ENCODE measurements at places on chromosomes 5 and 9. TPM values are rescaled to one million over a fixed set of nuclear protein-coding genes. Genes with fewer than 3 reads are reported as not detected.

Gene LCN6
- total RNA-seq = not detected

Gene PCDHGA6
- 0.48 TPM for total RNA-seq

Gene EQTN
- not detected for total RNA-seq

Gene AGTPBP1
- total RNA-seq = 28.1 TPM

- H3K4me3 ChIP-seq = no peak overlapping the region
- no peak for DNase-seq
- H3K27ac ChIP-seq = peak overlapping the region; percentile 89
- H3K4me1 ChIP-seq = peaks cover 35% of the 10 kb centered on the region
- H3K36me3 ChIP-seq = peaks cover 70% of the 10 kb centered on the region
Observed at GRCh38 chr5:80871541-80871961, 88.6 kb upstream of the RASGRF2 start.

DNA sequence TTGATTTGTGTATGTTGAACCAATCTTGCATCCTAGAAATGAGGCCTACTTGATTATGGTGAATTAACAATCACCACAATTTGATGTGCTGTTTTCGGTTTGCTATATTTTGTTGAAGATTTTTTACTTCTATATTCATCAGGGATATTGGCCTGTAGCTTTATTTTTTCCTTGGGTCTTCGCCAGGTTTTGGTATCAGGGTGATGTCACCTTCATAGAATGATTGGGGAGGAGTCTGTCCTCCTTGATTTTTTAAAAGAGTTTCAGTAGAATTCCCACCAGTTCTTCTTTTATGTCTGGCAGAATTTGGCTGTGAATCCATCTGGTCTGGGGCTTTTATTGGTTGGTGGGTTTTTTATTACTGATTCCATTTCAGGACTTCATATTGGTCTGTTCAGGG is 115.2 kb downstream of the CPLANE1 start:
- no peaks in the 10 kb centered on the region for H3K27me3 ChIP-seq
- H3K4me1 ChIP-seq = no peaks in the 10 kb centered on the region
- DNase-seq = no peak
- H3K4me3 ChIP-seq = no peak overlapping the region
- H3K36me3 ChIP-seq = peaks cover 47% of the 10 kb centered on the region

GRCh38 chr5:77772729-77773128 is 3.4 kb downstream of the TBCA start:
- H3K4me3 ChIP-seq = no peak overlapping the region
- H3K27ac ChIP-seq = no peak overlapping the region
- H3K36me3 ChIP-seq = peaks cover 42% of the 10 kb centered on the region

DNA sequence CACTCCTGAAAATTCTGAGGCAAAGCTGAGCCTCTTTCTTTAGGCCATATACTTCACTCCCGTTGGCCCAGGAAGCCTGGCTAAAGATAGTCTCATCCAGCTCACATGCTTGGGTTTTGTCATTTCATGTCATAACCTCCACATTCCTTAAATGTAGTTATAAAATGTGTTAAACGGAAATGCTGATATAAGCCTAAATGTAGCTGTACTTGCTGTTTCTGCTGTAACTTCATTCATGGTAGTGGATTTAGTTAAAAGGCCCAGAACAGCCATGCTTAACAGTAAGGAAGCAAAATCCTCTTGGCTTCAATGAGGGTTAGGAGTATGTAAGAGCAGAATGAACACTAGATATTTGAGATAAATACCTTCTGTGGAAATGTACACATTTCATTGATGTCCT is 135.8 kb upstream of the TMEM161B start:
- H3K4me3 ChIP-seq = no peak overlapping the region
- H3K27ac ChIP-seq = no peak overlapping the region
- no peak for DNase-seq
- peaks cover 5% of the 10 kb centered on the region for H3K27me3 ChIP-seq

DNA sequence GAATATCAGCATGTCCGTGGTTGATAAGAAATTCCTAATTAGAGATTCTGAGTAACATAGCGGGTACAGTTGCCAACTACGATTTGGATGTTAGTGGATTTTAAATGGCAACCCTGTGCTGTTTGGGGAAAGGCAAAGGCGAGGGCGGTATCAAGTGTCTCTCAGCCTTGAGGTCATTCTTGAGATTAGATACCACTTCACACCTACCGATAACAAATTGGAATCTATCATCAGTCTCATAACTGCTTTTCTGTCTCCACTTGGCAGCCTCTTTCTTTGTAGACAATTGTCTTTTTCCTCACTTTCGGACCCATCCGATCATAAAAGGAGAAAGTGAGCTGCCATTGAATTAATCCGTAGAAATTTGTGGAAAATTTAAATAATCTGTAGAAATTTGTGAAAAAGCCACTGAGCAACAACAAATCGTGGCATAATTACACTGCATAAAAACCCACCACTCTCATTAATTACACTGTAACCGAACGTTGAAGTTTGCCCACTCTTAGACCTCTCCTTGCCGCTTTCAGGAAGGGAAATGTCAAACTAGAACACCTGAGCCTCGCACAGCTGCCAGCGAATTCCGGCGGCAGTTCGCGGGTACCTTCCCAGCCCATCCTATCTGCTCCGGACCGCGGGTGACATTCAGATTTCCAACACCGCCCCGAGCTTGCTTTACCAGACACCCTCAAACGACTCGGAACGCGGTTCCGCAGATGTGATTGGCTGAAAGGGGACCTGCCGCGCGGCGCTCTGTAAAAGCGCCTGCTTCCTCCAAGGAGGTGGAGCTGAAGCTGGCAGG is 849 bp upstream of the RGMB start:
- no peaks in the 10 kb centered on the region for H3K36me3 ChIP-seq
- H3K27me3 ChIP-seq = peaks cover 83% of the 10 kb centered on the region

- no peak for DNase-seq
- H3K4me3 ChIP-seq = peak overlapping the region; percentile 28
- H3K4me1 ChIP-seq = peaks cover 21% of the 10 kb centered on the region
- H3K36me3 ChIP-seq = no peaks in the 10 kb centered on the region
Observed at GRCh38 chr9:132880324-132880661, 1.6 kb downstream of the SPACA9 start.

DNA sequence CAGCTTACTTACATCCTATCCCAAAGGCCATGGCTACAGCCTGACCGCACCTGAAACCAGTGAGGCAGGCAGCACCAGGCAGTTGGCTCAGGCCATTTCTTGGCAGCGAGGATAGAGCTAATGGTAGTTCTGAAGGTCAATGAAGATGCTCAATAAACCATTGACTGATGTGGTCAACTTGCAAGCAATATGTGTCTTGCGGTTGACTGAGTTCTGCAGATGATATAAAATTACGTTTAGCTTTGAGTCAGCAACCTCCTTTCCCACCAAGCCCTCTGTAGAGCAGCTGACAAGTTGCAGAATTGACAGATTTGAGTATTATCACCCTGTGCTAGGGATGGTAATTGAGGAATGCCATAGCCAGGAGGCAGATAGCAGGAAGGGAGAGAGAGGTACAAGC is 189.0 kb upstream of the PUM3 start:
- peaks cover 1% of the 10 kb centered on the region for H3K27me3 ChIP-seq
- no peak overlapping the region for H3K27ac ChIP-seq
- H3K4me1 ChIP-seq = no peaks in the 10 kb centered on the region

DNA sequence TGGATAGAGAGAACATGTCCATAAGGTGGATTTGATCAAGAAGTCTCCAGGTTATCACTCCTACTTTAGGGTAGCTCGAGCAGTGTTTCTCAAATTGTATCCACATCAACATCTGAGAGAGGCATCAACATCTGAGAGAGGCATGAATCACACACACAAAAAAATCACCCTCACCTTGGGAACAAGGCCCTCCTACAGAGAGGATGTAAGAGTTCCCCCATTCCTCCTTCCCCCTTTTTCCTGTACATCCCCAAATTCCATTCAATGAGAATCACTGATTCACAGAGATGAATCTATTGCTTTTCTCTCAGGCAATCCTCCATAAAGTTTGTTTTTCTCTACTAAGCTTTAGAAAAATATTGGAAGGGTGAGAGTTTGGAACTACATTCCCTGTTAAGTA is 233.4 kb upstream of the CDH6 start:
- H3K36me3 ChIP-seq = no peaks in the 10 kb centered on the region
- no peaks in the 10 kb centered on the region for H3K27me3 ChIP-seq
- no peak for DNase-seq
- no peak overlapping the region for H3K4me3 ChIP-seq
- H3K27ac ChIP-seq = no peak overlapping the region

- no peak overlapping the region for H3K4me3 ChIP-seq
- DNase-seq = peak; percentile 45
- no peak overlapping the region for H3K27ac ChIP-seq
- no peaks in the 10 kb centered on the region for H3K36me3 ChIP-seq
- H3K27me3 ChIP-seq = peaks cover 15% of the 10 kb centered on the region
Observed at GRCh38 chr5:140351609-140352334, 5.4 kb upstream of the HBEGF start.

GRCh38 chr9:83209188-83209731 is 146.3 kb upstream of the RASEF start:
- no peak overlapping the region for H3K27ac ChIP-seq
- H3K4me1 ChIP-seq = peaks cover 3% of the 10 kb centered on the region
- H3K27me3 ChIP-seq = peaks cover 7% of the 10 kb centered on the region
- DNase-seq = no peak

GRCh38 chr5:67082941-67083340 is 113.7 kb downstream of the CD180 start:
- no peak overlapping the region for H3K4me3 ChIP-seq
- no peaks in the 10 kb centered on the region for H3K4me1 ChIP-seq
- H3K36me3 ChIP-seq = no peaks in the 10 kb centered on the region
- H3K27me3 ChIP-seq = no peaks in the 10 kb centered on the region
- DNase-seq = no peak

GRCh38 chr9:129676287-129676686 is 10.8 kb downstream of the PRRX2 start:
- no peak overlapping the region for H3K27ac ChIP-seq
- peaks cover 4% of the 10 kb centered on the region for H3K4me1 ChIP-seq
- H3K36me3 ChIP-seq = no peaks in the 10 kb centered on the region
- peaks cover 6% of the 10 kb centered on the region for H3K27me3 ChIP-seq

DNA sequence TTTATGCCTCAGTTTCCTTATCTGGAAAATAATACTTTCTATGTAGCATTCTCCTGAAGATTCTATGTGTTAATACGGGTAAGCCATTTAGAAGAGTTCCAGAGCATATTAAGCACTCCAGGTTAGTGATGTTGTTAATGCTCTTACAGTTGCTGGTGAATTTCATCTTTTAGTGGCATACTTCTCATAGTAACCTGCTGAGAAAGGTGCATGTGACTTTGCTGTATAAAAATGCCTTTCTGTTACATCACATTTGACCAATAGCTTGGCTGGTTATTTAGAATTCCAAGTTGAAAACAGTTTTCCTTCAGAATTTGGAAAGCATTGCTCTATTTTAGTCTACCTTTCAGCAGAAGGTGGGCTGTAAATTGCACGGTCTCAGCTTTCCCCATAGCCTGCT is 27.2 kb downstream of the GCNT1 start:
- H3K4me1 ChIP-seq = peaks cover 5% of the 10 kb centered on the region
- DNase-seq = no peak
- H3K27ac ChIP-seq = no peak overlapping the region
- no peak overlapping the region for H3K4me3 ChIP-seq
- H3K36me3 ChIP-seq = peaks cover 24% of the 10 kb centered on the region

DNA sequence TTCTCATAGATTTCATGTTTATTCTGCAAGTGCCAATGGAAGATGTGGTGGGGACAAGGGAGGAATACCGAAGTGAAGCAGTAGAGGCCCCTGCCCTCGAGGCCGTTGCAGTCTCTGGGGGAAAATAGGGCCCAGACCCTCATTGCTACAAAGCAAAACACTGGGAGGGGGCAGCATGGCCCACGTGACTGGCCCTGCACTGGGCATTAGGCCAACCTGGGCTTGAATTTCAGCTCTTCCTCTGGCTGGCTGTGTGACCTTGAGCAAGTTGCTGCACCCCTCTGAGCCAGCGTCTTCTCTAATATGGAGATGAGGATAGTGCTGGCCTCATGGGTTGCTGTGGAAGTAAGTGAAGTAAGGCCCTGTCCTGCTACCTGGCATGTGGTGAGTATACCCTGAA is 709 bp upstream of the SYNPO start:
- DNase-seq = no peak
- no peak overlapping the region for H3K27ac ChIP-seq
- no peaks in the 10 kb centered on the region for H3K36me3 ChIP-seq

DNA sequence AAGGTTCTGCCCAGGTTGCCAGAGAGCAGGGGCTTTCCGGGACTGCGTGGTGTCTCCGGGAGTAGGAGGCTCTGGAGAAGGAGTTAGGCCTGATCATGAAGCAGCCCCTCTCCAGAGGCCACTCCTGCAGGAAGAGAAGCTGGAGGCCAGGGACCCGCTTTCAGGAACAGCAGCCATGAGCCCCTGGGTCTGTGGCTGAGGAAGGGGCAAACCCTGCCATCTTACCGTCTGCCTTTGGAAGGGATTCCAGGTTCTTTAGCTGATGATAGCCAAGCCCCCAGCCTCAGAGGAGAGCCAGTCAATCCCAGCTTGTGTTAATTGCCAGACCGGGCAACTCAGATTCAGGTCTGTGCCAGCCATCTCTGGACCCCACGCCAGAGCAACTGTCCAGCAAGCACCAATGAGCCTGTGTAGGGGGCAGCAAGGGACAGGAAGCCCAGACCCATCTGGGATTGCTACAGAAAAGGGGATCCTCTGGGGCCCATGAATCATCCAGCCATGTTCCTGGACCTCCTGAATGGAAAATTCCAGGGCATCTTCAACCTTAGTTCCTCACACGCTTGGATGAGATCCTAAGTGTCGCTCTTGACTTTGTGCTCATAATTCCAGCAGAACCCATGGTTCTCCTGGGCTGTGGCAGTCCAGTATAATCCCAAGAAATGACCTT is 42.7 kb upstream of the MVB12B start:
- peaks cover 21% of the 10 kb centered on the region for H3K27me3 ChIP-seq
- no peaks in the 10 kb centered on the region for H3K4me1 ChIP-seq
- H3K36me3 ChIP-seq = no peaks in the 10 kb centered on the region
- H3K4me3 ChIP-seq = no peak overlapping the region
- H3K27ac ChIP-seq = no peak overlapping the region

DNA sequence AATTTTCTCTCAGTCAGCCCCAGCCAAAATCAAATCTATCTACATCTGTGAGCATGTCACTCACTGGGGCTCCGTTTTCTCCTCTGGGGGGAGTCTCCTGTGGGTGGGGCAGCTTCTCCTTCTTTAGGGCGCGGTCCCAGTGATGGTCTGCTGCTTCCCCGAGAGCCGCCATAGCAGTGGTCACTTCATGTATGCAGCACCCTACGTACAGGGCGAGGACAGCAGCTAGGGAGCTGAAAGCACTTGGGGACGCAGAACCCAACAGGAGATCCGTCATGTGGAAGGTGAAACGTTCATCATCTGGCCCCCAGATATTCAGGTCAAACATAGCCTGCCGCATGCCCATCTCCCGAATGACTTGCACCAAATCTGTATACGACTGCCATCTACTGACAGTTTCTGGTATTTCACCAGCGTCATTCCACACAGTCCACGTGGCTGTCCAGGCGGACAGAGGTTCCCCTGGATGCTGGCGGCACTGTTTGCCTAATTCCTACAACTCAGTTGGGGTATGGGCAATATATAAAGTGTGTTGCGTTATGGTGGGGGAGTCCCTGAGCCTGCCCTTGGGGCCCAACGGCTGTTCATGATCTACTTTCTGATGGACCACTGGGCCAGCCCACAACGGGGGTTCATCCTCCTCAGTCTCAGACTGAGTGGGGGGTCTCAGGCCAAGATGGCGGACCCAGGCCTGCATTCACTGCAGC is 795.0 kb downstream of the EFNA5 start:
- H3K27me3 ChIP-seq = no peaks in the 10 kb centered on the region
- no peak overlapping the region for H3K4me3 ChIP-seq
- H3K4me1 ChIP-seq = no peaks in the 10 kb centered on the region
- no peaks in the 10 kb centered on the region for H3K36me3 ChIP-seq
- H3K27ac ChIP-seq = no peak overlapping the region
